Right renal cortex interstitium (tissue), 3 donors: ENCODE measurements at places on chromosomes 11 and 22. TPM values are rescaled to one million over a fixed set of nuclear protein-coding genes. Genes with fewer than 3 reads are reported as not detected.

Gene OR51E2
- polyA plus RNA-seq = 0.53 TPM

Gene OR10D3
- not detected for polyA plus RNA-seq

Gene ATP6V1E1
- 160 TPM for polyA plus RNA-seq

Gene LRRC74B
- polyA plus RNA-seq = 0.07 TPM

Gene OR9I1
- polyA plus RNA-seq = not detected
